ENCODE measurements at places on chromosomes 4 and X.

DNA sequence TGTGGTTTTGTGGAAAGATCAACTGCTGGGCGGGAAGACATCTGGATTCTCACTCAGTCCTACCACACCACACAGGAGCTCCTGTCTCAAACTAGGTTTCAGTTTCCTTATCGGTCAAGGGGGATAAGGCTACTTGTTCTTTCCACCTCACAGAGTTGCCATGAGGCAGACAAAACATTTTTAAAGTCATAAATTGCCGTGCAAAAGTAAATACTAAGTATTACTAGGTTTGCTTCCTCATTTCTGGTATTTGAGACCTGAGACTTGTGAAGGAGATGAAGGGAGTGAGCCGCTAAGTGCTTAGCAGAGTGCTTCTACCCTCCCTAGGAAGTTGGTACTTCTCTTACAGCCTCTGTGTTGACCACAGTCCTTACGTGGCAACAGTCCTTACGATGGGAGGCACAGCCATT, 1.5 kb downstream of the LAP3 start:
- DNase-seq: no peak

GRCh38 chrX:155148724-155149537, 67.3 kb upstream of the VBP1 start:
- peak; percentile 48 for DNase-seq

DNA sequence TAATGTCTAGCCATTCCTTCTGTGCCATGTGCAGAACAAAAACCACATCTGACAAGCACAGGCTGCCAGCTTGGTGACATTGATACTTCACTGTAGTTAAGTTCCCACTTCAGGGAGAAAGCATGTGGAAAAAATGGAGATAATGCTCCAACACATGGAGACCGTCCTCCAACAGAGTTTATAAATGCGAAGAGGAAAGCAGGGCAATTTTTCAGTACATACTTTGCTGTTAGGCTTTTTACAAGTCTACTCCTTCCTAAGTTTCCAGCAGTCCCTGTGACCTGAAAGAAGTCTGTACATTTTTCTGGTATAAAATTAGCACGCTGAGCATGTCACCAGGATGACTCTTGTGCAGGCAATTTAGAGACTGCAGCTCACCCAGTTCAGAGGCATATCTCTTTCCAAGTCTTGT, 766.9 kb upstream of the IGFBP7 start:
- DNase-seq: no peak

DNA sequence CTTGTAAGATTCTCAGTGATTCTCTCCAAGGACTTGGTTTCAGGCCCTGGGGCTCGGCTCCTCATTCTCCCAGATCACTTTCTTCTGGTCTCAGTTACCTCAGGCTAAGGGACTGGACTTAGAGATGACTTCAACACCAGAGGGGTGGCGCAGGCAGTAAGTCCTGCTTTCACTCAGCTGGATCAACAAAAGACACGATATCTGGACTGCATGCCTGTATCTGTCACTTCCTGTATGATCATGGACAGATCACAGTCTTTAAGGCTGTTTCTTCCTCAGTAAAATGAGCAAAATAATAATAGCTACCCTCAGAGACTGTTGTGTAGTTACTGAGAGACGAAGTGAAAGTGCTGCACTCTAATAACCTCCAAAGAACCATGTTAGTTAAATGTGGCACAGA, 19.5 kb upstream of the CXCR3 start:
- DNase-seq: no peak

GRCh38 chr4:184237612-184238011, 19.9 kb upstream of the ENPP6 start:
- no peak for DNase-seq

DNA sequence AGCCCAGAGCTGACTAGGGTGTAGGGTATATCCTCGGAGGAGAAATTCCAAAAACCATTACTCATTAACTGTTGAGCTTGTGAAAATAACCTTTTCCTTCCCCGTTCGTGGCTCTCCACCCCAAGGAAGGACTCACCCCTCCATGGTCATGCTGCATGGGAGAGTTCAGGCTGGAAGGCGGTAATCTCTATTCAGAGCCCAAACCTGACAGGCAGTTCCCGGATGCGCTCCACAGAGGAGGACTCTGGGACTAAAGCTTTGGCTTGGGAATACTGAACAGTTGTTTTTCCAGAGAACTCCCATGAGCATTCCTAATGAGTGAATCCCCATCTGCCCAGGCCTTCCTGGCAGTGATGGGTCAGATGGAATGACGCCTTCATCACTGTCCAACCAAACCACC, 125.4 kb downstream of the BCOR start:
- DNase-seq: no peak

GRCh38 chrX:8848911-8849310, 47.7 kb upstream of the FAM9A start:
- no peak for DNase-seq

- DNase-seq: no peak
Measured at GRCh38 chr4:1402516-1403091, 3.6 kb downstream of the NKX1-1 start.

GRCh38 chr4:151163855-151164254, 64.4 kb downstream of the RPS3A start:
- DNase-seq: no peak

DNA sequence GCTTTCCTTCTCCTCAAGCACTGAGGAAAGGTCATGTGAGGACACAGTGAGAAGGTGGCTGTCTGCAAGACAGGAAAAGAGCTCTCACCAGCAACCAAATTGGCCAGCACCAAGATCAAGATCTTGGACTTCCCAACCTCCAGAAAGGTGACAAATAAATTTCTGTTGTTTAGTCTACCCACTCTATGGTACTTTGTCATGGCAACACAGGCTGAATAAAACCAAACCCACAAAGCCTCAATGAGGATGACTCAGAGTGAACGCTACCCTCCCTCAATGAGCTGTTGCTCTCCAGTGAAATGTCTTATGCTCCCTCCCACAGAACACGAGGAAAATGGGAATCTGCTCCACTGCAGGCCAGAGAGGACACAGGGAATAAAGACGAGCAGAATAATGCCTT, 244.1 kb downstream of the RAB28 start:
- no peak for DNase-seq
